ENCODE measurements at places on chromosomes 6 and 20.

DNA sequence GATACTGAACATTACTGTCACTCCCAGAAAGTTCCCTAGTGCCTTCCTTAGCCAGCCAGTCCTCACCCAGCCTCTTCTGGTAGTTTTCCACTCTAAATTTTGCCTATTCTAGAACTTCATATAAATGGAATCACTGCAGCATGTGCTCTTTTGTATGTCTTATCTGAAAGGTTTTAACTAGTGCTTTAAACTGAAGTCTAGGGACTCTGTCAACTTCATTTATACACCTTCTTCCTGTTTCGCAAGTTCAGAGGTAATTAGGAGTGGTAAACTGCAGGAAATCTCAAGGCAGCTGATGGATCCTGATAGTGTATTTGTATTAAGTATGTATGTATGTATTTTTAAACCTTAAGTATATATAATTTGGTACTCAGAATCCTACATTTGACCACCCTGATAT lies 94.3 kb downstream of the TCP11 start:
- no peak for DNase-seq

- no peak for DNase-seq
Measured at GRCh38 chr6:41638002-41638934, at the start of gene MDFI. TSS of gene MDFI (plus strand) at chr6:41638468. CDS start at chr6:41638750, 282 bp downstream.

GRCh38 chr6:2862712-2863181 lies 21.1 kb upstream of the SERPINB1 start:
- no peak for DNase-seq

DNA sequence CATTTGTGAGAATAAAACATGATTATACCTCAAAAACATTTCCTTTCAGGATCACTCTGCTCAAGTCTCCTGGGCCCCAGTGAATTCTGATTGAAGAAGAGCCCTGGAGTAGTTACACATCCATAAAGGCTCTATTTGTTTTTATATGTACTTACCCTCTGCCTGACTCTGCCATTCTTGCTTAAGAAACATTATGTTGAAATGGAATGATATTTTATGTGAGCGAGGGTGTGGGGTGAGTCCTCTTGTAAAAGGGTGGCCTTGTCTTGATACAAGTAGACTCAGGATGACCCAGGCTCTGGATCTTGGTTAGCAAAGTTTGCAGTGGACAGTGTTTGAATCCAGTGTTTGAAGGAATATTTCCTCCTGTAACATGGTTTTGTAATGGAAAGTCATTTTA lies 215.4 kb upstream of the PREP start:
- DNase-seq: no peak

- DNase-seq: no peak
Measured at GRCh38 chr20:54284928-54285704, 77.2 kb downstream of the PFDN4 start.

- no peak for DNase-seq
Measured at GRCh38 chr20:20181322-20181721, 129.0 kb downstream of the CFAP61 start.

DNA sequence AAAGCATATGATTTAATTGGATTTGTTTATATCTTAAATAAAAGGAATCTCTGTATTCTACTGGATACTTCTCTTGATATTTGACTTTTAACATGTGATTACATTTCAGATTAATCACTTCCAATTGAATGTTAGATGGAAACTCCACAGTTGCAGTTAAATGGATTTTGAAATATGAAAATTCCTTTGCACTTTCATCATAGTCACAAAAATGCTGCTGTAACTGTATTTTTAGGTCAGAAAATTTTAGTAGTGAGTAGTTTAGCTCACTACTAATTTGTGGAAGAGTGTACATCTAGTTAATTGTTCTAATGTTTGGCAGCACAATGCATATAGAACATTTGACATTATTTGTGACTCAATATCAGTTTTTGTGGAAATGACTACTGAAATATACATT lies 26.8 kb downstream of the PTCHD4 start:
- DNase-seq: no peak

DNA sequence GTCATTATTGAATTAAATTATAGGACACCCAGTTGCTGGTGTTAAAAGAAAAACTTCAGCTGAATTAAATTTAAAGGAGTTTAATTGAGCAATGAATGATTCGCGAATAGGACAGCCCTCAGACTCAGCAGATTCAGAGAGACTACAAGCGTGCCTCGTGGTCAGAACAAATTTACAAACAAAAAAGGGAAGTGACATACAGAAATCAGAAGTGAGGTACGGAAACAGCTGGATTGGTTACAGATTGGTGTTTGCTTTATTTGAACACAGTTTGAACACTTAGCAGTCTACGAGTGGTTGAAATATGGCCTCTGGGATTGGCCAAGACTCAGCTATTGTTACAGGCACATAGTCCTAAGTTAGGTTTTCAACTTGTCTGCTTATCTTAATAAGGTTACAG lies 25.8 kb upstream of the TNFRSF21 start:
- no peak for DNase-seq

GRCh38 chr6:20234136-20234535 lies 21.9 kb upstream of the MBOAT1 start:
- DNase-seq: no peak

DNA sequence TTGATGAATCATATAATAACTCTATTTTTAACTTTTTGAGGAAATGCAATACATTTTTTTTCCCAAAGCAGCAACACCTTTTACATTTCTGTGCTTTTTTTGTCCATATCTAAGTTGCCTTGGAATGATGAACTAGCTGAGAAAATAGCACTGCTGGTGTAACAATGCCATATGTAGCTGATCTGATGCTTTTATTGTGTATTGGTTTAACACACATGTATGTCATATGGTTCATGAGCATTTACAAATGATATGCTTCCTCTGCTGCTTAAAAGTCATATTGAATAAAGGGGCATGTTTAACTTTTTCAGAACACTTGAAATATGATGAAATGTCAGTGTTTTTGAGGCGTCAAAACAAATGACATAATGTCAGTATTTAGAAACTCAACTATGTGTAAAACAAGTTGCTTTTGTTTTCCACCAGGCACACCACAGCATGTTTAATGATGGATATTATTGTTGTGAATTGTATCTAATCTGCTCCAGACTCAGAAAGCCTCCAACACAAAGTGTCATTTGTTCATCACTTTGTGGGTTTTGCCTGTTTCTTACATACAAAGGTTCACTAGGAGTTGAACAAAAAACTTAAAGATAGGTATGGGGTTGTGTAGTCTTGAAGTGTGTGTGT lies 775.8 kb upstream of the FLRT3 start:
- no peak for DNase-seq

- DNase-seq: no peak
Measured at GRCh38 chr6:11197175-11197536, 35.3 kb downstream of the NEDD9 start.

DNA sequence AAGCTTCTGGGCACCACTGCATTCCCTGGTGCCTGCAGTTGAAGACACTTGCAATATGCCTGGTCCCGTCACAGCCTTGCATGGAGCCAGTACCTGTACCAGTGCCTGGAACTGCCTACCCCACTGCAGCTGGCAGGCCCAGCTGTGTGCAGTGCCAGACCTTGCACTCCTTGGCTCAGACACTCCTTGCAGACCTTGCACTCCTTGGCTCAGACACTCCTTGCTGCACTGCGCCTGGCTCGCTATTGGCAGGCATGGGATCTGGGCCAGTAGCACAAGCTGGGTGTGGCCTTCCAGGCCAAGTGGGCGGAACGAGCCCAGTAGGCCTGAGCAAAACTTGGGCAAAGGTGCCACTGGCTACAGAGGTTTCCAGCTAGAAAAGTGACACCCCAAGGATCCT lies 1189.1 kb downstream of the GRIK2 start:
- no peak for DNase-seq

GRCh38 chr6:13688692-13689196 lies 22.9 kb downstream of the RANBP9 start:
- no peak for DNase-seq

DNA sequence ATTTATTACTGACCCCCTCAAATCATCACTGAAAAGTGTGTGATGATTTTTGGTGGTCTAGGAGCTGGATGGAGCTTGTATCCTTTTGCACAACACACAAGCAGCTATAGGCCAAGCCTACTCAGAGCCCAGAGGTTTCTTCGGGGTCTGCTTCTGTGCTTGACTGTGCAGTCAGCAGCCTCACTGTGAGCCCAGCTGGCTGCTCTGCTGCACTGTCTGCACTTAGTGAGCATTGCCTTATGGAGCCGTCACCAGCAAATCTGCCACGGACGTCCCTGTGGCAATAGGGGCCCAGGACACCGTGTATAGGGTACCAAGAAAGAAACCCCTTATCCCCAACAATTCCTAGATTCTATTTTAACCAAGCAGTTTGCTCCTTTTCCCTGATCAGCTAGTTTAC lies 38.6 kb upstream of the GMPR start:
- DNase-seq: no peak

GRCh38 chr6:498795-499231 lies 107.3 kb downstream of the IRF4 start:
- DNase-seq: no peak

DNA sequence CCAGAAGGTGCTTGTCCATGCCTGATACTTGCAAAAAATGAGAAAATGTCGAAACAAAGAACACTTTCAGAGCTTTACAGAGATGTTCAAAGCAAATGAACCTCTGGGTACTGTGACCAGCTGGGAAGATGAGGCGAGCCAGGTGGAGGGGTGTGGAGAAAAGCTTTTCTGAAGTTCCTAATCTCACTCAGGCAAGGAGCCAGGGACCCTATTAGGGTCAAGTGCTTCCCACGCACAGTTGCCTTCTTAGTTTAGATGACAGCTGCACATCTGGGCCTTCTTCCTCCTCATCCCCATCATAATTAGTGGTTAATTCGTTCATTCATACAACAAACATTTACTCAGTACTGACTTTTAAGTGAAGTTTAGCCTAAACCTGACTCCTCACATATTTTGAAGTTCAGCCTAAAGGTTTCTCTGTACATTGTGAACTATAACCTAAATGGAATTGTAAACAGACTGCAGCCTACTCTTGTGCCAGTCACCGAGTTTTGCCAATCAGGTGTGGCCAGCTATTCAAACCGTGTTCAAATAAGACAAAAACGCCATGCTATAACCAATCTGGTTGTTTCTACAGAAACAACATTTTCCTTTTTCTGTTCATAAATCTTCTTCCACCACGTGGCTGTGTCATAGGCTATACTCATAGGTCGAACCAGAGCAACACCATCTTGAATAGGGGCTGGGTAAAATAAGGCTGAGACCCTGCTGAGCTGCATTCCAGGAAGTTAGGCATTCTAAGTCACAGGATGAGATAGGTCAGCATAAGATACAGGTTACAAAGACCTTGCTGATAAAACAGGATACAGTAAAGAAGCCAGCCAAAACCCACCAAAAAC lies 19.3 kb upstream of the AHCY start:
- DNase-seq: no peak

- no peak for DNase-seq
Measured at GRCh38 chr6:161217628-161218027, 56.2 kb downstream of the AGPAT4 start.

- DNase-seq: no peak
Measured at GRCh38 chr6:147297663-147298316, 93.6 kb downstream of the STXBP5 start.

GRCh38 chr6:158793432-158793831 lies 25.7 kb downstream of the EZR start:
- peak; percentile 16 for DNase-seq

GRCh38 chr6:167707686-167708500 lies 118.8 kb upstream of the AFDN start:
- DNase-seq: no peak

DNA sequence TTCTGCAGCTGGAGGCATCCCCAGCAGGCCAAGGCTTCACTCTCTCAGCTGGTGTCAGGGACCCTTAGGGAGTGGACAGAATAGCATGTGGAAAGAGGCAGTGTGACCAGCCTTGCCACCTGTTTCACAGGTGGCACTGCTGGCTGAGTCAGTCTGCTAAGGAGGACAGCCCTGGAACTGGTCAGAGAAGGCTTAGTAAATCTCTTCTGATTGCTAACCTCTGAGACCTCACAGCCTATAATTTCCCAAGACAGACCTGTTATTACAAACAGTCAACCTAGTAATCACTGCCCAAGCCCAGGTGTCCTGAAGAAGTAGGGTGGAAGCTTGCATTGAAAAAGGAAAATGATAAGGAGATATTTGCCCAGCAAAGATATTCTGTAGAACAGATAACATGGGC lies 26.4 kb upstream of the PAQR8 start:
- no peak for DNase-seq

DNA sequence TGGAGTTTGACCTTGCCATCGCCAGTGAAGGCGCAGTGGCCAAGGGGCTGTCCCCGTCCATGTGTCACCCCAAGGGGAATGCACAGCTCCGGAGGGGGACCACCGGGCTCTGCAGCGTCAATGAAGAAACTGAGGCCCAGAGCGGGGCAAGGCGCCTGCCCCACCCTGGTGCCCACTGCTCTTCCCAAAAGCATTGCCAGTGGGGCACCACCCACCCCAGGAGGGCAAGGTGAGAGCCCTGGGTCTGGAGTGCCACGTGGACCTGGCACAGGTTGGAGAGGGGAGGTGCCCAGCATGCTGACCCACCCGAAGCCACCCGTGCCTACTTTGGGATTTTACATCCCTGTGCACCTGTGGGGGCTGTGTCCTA lies 8.3 kb downstream of the NTSR1 start:
- DNase-seq: no peak

GRCh38 chr6:137973201-137973600 lies 106.1 kb downstream of the TNFAIP3 start:
- DNase-seq: no peak

DNA sequence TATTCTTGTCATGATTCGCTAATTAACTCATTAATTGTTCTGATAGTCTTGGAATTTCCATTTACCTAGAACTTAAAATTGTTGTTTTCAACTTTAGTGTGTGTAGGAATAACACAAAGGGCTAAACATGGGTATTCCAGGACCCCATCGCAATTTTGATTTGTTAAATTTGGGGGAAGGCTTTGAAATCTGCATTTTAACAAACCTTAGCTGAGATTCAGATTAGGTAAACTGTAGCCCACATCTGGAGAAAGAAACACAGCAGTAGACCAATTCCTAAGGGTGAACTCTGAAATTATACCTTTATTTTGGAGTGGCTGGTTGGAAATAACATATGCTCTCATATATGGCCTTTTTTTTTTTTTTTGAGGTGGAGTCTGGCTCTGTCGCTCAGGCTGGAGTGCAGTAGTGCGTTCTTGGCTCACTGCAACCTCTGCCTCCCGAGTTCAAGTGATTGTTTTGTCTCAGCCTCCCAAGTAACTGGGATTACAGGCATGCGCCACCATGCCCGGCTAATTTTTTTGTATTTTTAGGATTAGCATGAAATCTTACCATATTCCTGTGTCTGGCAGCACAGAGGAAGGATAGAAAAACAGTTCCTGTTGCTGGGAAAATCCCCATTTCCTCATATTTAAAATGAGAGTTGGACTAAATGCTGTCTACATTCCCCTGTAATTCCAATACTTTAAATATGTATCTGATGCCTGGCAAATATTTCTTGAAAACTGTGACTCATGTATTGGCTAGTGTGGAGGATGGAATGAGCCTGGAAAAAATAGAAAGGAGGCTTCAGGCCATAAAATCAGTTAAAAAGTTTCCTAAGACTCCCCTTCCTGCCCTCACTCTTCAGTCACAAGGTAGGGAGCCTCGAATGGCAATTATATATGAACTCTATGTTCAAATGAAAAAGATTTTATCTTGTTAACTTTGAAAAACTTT lies 96.7 kb upstream of the FAM184A start:
- no peak for DNase-seq

Data from COR-L47 (cell line).